ENCODE measurements at places on chromosomes 13 and 19. TPM values are rescaled to one million over a fixed set of nuclear protein-coding genes. Genes with fewer than 3 reads are reported as not detected.

The CGB2 gene
- not detected for total RNA-seq

The GJB6 gene
- total RNA-seq, result not detected

DNA sequence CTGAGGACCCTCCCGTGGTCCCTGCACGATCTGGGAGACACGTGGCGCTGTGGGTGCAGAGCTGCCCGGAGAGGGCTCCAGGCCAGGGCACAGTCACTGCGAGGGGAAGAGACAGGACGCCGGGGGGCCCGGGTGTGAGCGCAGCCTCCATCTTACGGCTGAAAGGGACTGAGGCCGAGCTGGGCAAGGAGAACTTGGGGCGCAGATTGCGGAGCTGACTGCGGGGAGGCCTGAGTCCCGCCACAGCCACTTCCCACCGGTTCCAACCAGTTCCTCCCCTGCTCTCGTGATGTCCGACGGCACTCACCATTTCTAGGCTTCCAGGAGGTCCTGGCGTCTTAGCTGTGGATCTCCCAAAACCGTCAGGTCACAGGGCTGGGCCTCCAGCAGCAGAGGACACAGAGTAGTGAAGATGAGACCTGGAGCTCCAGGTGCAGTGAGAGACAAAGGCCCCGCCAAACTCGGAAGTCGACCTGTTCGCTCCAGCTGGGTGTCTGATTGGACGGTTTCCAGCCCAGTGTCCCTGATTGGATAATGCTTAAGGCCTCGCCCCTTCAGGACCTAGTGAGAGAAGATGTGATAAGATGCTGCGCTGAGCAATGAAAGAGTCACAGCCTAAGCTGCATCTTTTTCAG is 4.8 kb upstream of the ZNF253 start:
- DNase-seq, result no peak

GRCh38 chr13:93145199-93145598 is 81.4 kb upstream of the GPC6 start:
- DNase-seq, result no peak

DNA sequence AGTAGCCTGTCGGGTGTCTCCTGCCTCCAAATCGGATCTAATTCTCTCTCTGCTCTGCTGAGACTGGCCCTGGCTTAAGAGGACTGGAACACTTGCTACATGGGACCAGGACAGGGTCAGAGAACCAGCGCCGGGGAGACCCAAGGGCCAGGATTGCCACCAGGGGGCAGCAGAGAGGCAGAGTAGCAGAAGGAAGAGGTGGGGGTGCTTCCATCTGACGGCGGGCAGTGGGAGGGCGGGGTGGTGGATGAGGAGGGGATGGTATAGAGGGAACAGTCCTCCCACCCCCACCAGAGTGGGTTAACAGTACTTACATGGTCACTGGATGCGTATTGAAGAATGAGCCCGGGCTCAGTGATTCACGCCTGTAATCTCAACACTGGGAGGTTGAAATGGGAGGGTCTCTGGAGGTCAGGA is 11.9 kb downstream of the SELENOW start:
- DNase-seq, result peak; percentile 74

- DNase-seq, result no peak
These were observed 917 bp upstream of the CLPTM1 start for GRCh38 chr19:44954278-44954648.

The TMEM190 gene
- not detected for total RNA-seq

DNA sequence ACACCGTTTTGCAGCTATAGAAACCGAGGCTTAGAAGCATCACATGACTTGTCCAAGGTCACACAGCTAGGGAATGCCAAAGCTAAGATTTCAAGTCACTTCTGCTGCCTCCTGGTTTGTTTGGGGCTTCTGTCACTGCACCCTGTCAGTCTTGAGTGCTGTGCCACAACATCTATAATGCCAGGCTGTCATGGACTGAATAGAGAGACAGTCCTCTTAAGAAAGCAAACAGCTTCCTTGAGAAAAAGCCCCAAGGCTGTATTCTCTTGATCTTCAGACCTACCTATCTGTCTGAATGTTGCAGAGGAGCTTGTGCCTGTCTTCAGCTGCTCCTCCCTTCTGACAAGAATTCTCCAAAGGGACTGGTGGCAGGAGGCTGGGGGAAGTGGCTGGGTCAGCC is 81.6 kb downstream of the OLFM4 start:
- DNase-seq, result no peak

- no peak for DNase-seq
These were observed 195.2 kb upstream of the IPO5 start for GRCh38 chr13:97758317-97758716.

DNA sequence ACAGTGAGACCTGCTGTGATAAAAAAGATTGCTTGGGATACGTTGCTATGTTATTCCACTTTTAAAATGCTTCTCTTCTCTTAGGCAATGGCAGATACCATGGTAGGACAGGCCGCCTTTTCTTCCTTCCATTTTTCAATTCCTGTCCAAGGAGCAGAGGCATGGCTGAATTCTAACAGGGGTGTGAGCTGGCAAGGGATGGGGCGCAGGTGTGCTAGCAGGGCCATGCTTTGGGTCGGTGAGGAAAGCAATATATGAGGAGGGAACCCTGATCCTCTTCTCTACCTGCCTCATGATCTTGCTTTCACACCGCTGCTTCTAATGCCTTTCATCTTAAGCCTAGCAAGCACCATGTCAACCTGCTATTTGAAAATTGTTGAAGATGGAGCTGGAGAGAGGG is 225.0 kb downstream of the KATNAL1 start:
- no peak for DNase-seq
